ENCODE measurements at places on chromosomes 2 and 18.

- no peak for DNase-seq
Observed at GRCh38 chr2:208047840-208048239, 22.5 kb upstream of the PLEKHM3 start.

DNA sequence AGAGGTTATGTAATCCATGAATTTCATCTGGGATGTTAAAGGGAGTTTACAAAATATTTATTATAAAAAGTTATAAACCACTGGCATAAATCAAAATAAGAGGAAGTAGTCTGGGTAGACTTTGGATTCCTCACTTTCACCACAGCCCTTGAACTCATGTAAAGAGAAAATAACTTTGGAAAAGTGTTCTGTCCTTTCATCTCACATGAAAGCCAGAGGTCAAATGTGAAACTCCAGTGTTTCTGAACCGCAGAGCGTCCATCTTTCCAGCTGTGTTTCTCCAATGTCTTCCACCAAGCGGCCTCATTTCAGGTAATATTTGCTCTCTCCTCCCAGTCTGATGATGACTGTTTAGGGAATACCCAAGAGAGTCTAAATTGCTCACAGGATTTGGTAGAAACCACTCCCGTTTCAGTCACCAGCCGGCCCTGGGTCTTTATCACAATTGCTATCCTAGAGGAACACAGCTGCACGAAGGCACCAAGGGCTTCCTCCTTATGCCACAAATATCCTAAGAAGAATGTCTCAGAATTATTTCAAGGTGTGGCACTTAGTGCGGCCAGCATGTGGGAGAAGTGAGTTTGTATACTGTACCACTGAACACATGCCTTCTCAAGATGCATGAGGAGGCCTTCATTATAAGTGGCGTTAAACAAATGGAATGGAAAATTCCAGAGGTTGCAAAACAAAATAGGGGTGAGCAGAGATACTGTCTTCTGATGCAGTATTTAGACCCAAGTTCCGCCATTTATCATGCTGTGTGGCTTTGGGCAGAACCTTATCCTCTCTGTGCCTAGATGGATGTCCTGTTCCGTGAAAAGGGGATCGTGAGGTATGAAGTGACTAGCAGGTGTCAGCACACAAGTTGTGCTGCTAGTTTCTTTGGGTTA, 63.8 kb downstream of the ACTR2 start:
- peak; percentile 25 for DNase-seq

GRCh38 chr2:225399504-225399903, at the start of gene NYAP2:
Gene NYAP2 (plus strand): TSS chr2:225399710. CDS start chr2:225408881, 9,171 bp downstream.
- DNase-seq: no peak

DNA sequence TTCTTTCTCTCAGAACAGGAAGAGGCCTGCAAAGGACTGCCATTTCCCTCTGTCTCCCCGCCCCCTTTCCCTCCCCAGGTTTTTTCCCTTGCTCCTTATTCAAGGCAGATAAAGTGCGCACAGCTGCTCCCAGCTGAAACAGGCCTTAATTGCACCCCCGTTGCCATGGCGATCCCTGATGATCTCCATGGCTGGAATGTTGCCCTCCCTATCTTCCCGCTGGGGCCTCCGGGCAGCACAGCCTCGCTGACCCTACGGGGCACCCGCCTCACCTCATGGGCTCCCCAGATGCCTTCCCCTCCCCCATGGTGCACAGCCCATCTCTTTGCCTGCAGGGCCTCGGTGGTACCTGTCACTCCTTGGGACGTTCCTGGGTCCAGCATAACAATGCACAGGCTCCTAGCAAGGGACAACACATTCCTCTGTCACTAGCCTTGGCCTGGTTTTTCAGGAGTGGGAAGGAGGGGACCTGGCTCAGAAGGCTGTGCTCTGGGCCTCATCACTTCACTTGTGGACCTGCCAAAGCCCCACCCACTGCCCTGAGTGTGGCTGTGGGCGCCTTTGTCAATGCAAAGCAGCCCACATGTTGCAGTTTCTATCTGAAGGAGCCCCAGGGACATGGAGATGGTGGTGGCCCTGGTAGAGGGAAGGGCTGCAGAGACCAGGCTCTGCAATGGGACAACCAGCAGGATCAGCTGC, 115.0 kb downstream of the CELF4 start:
- no peak for DNase-seq

DNA sequence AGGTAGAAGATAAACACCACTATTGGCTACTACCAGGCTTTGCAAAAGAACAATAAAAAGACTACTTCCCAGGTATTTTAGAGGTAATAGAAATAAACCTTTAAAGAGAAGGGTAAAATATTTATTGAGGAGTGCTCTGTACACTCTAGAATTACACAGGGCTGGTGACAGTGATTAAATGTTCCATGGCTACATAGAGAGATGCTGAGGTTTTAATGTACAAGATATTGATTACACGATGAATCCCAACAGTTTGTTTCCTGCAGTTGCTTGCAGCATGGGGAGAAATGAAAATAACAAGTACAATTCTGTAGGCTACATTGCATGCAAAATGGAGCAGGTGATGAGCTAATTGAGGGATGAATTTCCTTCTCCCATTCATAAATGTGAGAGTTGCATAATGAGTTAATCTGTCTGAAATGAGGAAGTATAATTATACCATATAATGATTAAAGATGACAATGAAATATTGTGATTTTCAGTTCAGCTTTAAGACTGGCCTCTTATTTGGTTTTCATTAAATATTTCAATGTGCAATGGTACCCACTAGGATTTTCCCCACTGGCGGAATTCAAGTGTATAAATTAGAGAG, 266.1 kb downstream of the SOCS6 start:
- no peak for DNase-seq

- DNase-seq: no peak
Observed at GRCh38 chr2:232236200-232236599, 142.4 kb upstream of the ALPP start.

GRCh38 chr2:63676135-63676534, 87.4 kb downstream of the MDH1 start:
- no peak for DNase-seq

GRCh38 chr2:46796843-46797625, 118.6 kb downstream of the MCFD2 start:
- no peak for DNase-seq

DNA sequence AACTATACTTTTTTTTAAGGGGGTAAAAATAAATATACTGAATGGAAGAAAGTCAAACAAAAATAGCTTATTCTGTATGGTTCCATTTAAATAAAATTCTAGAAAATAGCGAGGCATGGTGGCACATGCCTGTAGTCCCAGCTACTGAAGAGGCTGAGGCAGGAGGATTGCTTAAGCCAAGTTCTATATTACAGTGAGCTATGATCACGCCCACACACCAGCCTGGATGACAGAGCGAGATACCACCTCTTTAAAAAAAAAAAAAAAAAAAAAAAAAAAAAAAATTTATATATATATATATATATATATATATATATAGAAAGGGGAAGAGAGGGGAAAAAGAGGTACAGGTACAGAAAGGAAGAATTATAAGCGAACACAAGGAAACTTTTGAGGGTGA, 77.7 kb downstream of the MEMO1 start:
- DNase-seq: no peak

GRCh38 chr2:56021136-56021474, 97.5 kb upstream of the EFEMP1 start:
- no peak for DNase-seq

GRCh38 chr2:23926750-23927571, at the start of gene ATAD2B:
Gene ATAD2B (minus strand): TSS chr2:23927123. CDS start chr2:23926770, 353 bp downstream.
- DNase-seq: peak; percentile 98

GRCh38 chr18:13218997-13219396, 437 bp downstream of the LDLRAD4 start:
- DNase-seq: no peak

DNA sequence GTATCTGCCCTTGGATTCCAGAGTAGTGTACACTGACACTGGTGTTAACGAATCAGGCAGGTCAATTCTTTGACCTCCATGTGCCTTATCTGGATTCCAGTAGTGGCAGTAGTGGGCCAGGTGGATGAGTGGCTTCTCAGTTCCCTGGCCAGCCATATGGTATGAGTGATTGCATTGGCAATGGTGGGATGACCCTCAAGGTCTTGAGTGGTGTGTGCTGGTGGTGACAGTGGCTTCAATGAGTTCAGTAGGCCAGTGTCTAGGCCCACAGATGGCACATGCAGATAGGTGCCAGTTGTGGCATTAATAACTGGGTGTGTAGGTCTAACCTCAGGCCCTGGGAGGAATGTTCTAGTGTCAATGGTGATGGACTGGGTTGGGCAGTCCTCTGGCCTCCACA, 674.1 kb upstream of the NXPH2 start:
- DNase-seq: no peak

DNA sequence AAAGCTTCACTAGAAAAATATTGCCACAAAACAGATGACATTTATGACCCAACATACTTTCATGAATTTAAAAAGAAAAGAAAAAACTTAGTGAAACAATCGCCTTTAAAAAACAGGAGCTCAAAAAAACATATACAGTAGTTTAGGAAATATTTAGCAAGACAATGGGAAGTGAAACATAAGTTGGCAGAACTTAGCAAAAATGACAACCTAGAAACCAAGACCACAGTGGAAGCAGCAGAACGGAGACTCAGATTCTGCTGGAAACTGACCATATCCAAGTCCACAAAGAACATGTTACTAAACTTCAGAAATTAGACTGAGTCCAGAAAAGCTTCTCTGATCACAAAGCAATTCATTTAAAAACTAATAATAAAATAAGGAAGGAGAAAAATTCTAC, 41.8 kb upstream of the CTAGE1 start:
- DNase-seq: no peak

DNA sequence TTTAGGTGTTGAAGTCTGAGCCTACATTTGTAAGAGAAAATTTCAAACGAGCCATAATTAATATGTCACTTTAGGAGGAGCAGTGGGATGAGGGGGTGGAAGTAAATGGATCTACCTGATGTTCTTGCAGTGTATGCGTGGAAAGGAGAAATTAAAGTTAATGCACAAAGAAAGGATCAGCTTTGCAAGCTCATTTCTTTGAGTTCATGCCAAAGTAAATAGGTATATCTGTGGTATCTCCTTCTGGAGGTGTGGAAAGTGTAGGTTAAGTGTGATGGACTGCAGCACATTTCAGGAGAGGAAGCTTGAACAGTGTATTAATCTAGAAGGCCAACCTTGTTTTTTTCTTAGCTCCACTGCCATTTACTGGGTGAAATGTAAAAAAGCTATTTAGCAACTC, 307.5 kb upstream of the ZEB2 start:
- no peak for DNase-seq

DNA sequence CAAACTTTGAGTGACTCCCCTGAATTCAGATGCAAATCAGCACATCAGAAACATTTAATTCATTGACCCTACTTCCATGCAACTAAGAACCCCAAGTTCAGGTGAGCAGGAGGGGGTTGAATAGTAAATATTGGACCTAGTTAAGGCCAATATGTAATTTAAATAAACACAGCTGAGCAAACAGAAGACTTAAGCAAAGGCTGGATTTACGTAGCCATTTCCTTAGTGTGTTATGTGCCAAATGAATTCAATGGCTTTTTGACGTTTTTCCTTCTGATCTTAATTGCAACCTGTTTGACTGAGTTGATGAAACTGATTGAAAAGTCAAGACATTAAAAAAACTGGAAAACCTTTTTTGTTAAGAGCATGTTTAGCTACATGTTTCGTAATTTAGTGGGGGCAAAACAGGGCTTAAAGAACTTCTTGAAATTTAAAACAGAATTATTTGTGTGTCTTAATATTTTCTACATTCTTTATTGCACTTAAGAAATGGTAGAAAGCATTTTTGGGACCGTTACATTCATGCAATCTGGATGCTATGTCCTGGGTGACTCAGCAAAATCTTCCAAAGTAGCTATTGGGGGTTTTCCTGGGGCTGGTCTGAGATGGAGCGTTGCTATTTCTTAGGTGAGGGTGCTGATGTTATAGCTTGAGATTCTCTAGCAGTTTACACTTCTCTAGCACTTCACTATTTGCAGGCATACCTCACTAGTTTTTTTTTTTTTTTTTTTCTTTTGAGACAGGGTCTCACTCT, 25.5 kb upstream of the KCNE4 start:
- no peak for DNase-seq

All from KBM-7 (cell line).